ENCODE measurements at places on chromosomes 4 and X.
A peak's percentile ranks its signal among the peaks of the same experiment; 100 is the strongest.

DNA sequence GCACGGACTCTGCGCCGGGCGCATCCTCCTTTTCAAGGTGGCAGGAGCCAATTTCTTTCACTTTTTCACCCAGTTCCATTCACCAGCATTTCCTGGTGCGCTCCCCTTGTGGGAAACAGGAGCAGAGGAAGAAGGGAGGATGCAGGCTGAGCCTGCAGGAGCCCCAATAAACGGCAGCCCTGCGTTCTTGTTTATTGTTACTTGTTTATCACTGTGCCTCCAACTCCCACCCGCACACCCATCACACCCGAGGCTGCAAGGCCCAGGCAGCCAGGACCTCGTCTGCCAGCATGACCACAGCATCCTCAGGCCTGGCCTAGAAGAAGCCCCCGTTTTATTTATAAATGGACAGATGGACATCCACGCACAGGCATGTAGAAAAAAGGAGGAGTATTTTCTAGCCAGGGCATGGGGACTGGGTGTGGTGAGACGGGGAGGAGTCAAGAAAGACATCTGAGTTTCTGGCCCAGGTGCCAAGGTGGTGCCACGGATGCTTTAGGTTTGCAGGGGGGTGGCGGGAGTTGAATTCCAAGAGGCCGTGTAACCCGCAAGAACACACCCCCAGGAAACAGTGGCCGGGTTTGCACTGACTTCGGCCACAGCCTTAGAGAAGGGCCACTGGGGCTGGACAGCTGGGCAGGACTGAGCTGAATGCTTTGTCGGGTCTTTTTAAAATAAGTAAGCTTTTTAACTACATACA lies 51.7 kb downstream of the JAKMIP1 start:
- no peak for DNase-seq

DNA sequence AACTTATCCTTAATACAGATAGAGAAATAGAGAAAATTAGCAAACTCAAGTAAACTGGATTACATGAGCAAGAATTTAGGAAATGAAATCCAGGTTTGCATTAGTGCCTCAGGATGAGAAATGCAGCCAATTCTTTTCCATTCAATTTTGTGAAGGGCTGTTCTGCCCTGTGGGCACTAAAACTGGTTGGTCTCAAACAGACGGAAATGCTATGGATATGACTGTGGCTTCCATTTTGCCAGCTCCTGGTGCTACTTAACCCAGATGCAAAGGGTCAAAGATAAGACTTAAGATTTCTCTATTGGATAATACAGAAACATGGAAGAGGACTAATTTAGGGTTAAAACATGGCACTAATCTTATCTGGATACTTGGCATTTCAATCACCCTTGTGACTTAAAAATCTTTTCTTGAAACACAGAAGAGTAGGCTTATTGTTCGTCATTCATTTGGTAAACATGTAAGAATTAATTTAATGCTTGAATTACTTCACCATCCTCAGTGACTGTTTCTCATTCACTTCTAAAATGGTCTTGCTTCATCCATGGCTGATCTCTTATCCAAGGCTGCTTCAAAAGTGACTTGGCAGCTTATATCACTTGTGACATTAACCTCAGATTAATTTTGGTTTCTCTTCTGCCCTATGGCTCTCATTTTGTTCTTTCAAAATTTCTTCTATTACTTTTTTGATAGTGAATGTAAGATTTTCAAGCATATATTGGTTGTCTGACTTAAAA lies 1008.7 kb downstream of the GLUD2 start:
- no peak for DNase-seq

GRCh38 chr4:175127314-175127713 lies 209.2 kb downstream of the ADAM29 start:
- DNase-seq = no peak

GRCh38 chr4:23878246-23878891 lies 11.5 kb downstream of the PPARGC1A start:
- DNase-seq = no peak

DNA sequence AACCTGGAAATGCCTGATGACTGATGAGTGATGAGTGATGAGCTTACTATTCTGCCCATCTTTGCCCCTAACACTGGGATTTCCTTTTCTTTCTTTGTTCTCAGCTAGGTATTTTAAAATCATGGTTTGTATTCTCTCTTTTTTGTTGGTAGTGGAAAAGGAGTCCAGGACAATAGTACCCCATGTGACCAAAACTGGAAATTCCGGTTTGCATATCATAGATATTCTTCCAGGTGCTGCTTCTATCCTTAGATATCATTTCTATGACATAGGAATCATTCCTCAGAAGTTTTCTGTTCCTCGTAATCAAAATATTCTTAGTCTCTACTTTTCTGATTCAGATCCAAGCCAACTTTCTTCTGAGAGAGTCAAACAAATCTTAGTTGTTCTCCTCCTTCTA lies 320.5 kb upstream of the TET2 start:
- peak; percentile 32 for DNase-seq

GRCh38 chrX:47900833-47901232 lies 64.1 kb downstream of the ZNF81 start:
- no peak for DNase-seq

- DNase-seq = no peak
Observed at GRCh38 chrX:17095161-17095560, 148.7 kb downstream of the REPS2 start.

DNA sequence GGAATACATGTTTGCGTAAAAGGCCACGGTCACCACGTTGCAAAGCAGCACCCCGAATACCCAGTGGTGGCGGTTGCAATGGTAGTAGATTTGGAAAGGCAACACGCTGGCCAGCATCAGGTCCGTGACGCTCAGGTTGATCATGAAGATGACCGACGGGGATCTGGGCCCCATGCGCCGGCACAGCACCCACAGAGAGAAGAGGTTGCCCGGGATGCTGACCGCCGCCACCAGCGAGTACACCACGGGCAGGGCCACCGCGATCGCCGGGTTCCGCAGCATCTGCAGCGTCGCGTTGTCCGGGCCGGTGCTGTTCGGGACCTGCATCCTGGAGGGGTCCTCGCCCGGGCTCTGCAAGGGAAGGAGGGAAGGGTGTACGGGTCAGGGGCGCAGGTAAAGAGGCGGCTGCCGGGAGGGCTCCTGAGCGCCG lies 13.5 kb upstream of the ASMTL start:
- no peak for DNase-seq

GRCh38 chr4:95949136-95949765 lies 109.4 kb downstream of the PDHA2 start:
- no peak for DNase-seq

DNA sequence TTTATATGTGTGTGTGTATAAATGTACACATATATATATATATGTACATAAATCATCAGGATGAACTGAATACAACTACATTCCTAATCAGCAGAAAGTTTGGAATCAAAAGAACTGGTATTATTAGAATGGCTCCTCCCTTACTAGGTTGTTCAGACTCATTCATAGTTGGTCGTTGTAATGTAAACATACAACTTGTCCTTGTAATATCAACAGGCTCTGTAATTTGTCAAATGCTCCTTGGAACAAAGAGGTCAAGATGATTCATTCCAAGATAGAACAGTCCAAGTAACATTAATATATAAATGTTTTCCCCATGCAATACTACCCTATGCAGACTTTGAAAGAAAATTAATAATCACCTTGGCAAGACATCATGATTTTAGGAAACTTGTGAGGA lies 351.4 kb upstream of the SMIM31 start:
- no peak for DNase-seq

DNA sequence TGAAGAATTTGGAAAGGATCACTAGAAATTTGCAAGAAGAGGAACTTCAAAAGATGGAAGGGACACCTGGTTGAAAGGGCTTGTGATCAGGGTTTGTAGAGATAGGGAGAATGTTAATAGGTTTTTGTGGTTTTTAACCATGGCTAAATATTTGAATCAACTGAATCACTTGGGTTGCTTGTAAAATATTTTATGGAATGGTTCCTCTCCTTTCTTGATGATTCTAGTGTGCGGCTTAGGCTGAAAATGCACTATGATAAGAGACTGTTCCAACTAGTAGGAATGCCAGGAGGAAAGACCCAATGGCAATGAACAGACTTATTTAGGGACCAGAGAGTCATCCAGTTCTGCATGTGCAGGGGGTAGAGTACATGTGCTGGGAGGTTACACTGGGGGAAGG lies 408.2 kb downstream of the ARHGAP24 start:
- no peak for DNase-seq

GRCh38 chr4:30258949-30259348 lies 461.2 kb upstream of the PCDH7 start:
- no peak for DNase-seq

GRCh38 chr4:105257817-105258495 lies 111.3 kb downstream of the TET2 start:
- no peak for DNase-seq

DNA sequence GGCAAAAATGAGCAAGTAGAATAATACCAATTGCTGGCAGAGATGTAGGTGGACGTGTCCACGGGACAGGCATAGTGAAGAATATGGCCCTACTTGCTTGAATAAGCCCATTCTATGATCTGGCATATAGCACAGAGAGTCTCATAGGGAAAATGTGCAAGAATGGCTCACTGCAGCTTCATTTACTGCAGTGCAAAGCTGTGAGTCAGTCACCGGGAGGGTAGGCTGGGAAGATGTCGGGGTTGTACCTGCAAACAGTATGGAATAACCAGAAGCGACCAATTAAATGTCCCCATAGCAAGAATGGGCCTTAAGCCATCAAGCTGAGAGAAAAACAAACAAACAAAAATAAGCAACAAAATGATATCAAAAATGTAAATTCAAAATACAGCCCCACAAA lies 74.3 kb downstream of the DHX15 start:
- no peak for DNase-seq

DNA sequence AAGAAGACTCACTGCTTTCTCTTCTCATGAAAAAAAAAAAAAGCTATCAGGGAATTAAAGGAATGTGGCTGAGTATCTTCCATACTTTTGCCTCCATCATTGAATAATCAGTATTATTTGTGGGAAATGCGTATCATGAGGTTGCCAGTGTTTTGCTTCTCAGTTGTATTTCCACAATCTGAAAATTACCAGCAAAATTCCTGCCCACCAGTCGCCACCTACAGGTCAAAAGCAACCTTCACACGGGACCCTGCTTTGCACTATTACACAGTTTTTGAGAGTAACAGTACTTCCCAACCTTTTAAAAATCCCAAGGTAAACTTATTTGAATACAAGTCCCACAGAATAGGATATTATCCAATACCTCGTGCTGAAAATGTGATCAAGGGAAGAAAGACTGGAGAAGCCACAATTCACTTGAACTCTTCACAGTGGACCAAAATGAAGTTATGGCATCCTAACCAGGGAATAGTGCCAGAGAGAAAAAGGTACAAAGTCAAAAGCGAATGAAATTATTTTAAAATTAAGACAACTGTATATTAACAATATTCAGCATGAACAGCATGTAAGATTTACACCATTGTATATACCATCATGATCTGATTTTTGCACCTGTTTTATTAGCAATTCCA lies 30.4 kb downstream of the PGRMC1 start:
- peak; percentile 38 for DNase-seq

DNA sequence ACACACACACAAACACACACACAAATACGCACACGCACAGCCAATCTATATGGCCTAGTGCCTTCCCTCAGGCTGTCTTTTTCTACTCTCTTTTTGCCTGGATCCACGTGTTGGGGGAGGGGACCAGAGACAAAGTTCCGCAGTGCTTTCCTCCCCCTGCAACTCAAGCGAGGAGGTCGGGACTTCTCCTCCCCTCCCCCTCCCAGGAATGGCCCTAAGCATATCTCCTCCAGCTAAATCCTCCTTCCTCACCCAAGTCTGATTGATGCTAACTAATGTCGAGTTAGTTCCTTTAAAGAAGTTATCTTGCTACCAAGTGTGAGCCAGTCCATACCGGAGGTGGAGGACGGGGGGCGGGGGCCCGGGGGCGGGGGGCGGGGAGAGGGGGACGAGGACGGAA lies 141.2 kb upstream of the ZIC3 start:
- no peak for DNase-seq

- DNase-seq = no peak
Observed at GRCh38 chrX:24055043-24055356, 244 bp downstream of the EIF2S3 start.

DNA sequence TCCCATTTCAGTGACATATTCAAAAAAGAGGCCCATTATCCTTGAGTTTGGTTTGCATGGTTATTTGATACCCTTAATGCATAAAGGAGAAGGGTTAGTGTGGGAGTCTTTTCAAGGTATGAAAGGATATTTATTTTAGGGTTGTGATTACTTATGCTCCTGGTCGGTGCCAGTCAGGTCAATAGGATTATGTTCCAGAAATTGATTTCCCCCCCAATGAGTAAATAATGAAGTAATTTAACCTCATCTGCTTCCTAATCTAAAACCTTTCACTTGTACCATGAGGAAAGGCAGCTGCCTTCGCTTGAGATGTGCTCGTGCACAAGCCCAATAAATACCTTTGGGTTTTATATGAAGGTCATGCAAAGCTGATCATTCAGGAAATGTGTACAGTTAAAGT lies 55.0 kb upstream of the NR0B1 start:
- DNase-seq = no peak

DNA sequence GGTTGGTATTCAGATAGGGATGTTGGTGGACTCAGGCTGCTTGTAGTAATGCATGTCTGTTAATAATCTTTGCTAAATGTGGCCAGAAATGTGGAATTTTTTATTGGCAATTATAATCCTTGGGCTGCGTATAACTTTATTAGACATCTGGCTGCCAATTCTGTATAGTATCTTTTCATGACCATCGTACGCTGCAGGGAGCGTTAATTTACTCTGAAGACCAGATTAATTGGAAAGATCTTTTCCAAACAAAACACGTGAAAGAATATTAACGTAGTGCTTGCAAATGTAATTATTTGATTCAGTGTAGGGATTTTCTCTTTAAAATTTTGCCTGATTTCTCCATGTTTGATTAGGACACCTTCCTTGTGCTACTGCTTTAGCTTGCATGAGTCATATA lies 38.8 kb upstream of the FTHL17 start:
- DNase-seq = no peak

DNA sequence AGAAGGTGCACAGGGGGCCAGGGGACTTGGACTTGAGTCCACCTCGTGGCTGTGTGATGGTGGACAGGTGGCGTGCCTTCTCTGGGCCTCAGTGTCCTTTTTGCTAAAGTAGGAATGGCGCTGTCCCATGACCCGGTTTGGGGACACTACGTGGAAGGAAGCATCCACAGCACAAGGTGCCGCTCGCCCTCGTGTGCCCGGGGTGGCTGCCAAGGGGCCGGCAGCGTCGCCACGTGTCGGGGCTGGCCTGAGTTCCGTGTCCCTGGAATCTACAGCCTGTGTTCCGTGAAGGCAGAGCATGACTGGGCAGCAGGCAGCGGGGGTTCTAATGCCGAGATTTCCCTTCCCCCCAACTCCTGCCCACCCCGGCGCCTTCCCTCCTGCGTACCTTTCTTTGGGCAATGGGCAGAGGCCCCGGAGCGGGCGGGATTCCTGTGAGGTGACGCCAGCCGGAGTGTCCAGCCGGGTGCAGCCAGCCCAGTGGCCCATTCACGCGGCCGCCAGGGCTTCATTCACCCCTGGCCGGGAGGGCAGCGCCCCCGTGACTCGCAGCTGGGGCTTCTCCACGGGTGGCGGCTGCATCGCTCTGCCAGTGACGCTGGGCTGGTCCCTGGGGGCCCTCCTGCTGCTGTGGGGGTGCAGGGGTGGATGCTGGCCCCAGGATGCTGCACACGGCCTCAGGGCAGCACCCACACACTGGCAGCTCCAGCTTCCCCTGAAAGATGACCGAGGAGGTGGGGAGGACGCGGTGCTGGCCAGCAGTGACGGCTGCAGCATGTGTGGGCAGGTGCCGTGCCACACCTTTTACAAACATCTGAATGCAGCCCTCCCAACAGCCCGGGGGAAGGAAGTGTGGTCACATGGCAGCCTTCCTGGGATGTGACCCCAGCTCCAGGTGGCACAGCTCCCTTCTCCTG lies 21.2 kb downstream of the DOK7 start:
- peak; percentile 38 for DNase-seq

Measured in NCI-H526 (cell line).